ENCODE measurements at places on chromosomes 3 and 15.

DNA sequence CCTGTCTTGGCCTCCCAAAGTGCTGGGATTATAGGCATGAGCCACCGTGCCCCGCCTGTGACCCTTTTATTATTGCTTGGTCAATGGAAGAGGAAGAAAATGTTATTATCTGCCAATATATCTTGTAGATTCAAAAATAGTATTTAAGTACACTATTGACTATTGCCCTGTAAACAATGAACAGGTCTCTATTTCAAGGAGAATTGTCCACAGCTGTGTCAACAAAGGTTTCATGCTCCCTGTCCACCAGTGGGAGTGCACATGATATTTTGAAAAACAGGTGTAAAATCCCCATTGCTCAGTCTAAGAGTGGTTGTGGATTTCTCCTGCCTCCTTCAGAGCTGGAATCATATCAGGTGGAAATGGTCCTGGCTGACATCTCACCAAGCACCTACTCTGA lies 36.5 kb upstream of the IGF1R start:
- no peak for DNase-seq

GRCh38 chr3:34357461-34357860 lies 559.0 kb downstream of the PDCD6IP start:
- no peak for DNase-seq

DNA sequence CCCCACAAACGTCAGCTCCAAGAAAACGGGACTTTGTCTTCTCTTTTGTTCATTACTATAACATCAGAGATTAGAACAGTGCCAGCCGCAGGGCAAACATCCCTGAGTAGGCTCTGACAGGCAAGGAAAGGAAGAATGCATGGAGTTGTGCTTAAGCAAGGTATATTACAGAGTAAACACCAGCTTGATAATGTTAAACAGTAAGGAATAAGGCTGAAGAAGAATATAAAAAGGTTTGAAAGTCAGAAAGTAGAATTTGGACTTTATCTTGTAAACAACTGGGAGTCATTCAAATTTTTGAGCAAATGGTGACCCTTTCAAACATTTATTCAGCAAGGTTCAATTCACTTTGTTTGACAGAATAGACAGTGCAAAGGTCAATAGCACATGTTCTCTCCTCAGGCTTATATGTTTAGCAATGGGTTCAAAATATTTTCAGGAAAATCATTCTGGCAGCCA lies 11.0 kb downstream of the GABPB1 start:
- DNase-seq = no peak

GRCh38 chr15:71349336-71349735 lies 234.1 kb downstream of the THSD4 start:
- DNase-seq = no peak

DNA sequence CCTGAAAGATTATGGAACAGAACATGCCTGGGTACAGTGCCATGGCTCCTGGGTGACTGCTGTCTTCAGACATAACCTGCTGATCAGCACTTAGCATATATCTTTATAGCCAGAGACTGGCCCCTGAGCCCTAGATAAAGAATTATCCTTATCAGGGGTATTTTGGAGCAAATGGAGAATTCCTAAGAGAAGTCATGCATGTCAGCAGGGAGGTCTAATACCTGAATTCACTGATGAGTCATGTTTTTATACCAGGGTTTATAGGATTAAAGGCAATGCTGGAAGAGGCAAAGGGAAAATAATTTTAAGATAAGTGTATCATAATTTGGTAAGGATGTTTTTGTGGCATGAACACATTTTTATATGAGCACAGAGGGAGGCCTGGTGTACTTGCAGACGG lies 159.8 kb downstream of the ADAMTSL3 start:
- DNase-seq = no peak

DNA sequence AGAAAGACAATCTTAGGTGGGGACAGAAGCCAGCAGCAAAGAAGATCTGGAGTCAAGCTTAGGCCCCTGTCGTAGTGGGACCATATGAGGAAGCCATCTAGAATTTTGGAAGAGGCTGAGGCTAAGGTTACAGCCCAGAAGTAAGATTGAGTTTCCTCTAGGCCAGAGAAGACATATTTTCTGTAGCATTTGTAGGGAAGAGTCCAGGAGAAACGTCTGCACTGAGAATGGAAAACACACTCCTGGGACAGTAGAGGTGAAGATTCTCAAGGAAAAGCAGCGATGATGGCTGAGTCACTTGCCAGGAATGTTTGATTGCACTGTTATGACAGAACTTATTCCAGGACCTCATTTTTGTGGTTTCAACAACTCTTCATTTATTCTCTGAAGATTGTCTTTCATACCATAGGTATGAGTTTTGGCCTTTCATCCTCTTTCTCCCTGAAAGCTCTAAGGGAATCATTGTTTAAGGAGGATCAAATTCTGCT lies 107.2 kb downstream of the GTPBP8 start:
- DNase-seq = no peak

DNA sequence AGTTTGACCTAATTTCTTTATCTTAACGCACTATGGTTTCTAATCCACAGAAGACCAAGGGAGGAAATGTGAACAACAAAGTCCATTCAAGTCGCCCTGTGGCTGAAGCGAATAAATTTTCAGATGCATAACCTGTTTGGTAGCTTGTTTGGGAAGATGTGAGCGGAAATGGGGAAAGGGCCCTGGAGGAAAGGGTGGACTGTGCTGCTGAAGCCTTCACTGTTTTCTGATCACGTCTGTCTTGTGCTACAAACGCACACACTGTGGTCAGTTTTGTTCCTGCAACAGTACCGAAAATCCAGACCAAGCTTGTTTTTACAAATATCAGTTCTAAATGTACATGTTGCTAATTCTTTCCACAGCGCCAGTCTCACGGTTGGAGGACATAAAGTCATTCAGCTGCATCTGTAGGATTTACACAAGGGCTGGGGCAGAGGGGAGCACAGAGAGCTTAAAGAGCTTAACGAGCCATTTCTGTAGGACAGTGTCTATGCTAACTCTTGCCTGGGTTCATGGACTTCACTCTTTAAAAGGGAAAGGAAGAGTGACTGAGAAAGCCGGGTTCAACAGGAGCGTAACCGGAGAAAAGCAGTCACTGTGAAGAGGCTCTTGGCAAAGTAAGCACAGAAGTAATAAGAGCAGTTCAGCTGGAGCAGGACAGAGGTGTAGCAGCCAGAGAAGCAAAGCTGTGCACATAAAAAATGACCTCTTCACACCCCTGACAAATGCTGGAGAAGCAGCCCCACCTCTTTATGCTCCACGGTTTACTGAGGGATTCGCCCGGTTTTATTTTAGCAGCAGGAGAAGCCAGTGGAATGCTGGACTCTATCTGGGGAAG lies 66.6 kb downstream of the USF3 start:
- DNase-seq = no peak

DNA sequence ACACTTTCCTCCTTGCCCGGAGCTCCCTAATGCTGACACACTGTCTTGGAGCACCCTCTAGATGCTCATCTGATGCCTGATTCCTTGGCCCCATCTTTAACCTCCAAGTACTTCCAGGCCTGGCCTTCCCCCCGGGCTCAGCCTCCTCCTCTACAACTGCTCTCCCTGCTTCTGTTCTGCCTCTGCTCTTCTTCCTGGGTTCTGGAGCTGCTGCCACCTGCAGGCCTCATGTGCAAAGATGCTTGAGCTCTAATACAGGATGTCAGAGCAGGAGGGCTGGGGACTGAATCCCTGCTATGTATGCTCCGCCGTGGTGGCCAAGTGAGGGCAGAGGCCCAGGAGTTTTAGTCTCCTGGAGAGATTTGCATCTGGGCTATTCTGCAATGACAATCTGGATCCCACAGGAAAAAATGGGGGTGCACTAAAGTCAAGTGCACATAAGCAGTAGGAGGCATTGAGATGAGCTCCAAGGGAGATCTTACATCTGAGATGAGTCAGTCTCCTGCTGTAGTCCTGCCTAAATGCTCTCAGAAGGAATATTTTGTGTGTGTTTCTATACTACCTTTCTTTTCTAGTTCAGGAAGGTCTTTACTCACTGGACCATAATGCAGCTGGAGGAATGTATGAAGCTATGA lies 296.3 kb downstream of the UACA start:
- peak; percentile 49 for DNase-seq

DNA sequence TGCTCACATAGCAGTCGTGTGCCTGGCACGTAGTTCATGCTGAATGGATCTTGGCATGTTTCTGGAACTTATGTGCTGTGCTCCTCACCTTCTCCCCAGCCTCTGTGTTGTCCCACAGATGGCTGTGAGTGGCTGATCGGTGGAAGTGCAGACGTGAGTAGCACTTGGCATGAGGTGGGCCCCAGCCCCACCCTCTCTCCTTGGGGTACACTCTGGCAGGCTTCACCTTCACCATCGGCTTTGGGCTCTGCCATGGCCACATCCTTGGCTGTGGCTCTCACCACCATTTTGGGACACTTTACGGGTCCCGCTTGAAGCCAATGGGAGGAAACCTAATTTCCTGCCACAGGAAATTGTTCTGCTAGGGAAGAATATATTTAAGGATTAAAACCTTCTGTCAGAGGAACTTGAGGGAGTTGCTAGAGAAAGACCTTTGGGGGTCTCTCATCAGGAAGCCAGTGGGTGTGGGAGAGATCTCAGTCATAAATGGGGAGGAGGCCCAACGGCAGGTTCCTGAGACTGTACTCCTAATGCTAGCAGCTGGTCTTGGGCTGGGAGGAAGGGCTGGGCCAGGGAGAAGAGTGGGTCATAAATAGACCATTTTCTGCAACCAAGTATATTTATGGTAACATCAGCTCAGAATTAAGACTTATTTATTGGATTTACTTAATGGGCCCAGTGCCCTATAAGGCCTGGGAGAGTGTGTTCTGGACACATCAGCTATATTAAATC lies 92.3 kb downstream of the SMAD3 start:
- DNase-seq = no peak
